Gastroesophageal sphincter (tissue), 4 donors: ENCODE measurements at places on chromosomes 5 and 9. TPM values are rescaled to one million over a fixed set of nuclear protein-coding genes. Genes with fewer than 3 reads are reported as not detected.

Gene GOLPH3
- 144 TPM for total RNA-seq

Gene SLC45A2
- total RNA-seq: not detected

Gene ECSCR
- 12.8 TPM for total RNA-seq

Gene AMBP
- total RNA-seq: not detected

Gene DCTN4
- total RNA-seq: 78.6 TPM

Gene ORM2
- total RNA-seq: not detected

Gene BARHL1
- not detected for total RNA-seq

Gene DBH
- total RNA-seq: not detected

Gene ZNF454
- 1.3 TPM for total RNA-seq

Gene GRPEL2
- total RNA-seq: 11.4 TPM

Gene SLC27A4
- 18.5 TPM for total RNA-seq

Gene CTSV
- total RNA-seq: not detected

Gene PRRT1B
- not detected for total RNA-seq

Gene SPATA9
- not detected for total RNA-seq

Gene SPINK7
- total RNA-seq: not detected

Gene KCNT1
- not detected for total RNA-seq

Gene ZNF189
- 21.0 TPM for total RNA-seq

Gene CDC20B
- total RNA-seq: not detected

Gene CDC25C
- total RNA-seq: not detected

Gene CEP72
- 8.7 TPM for total RNA-seq

Gene HDAC3
- total RNA-seq: 35.8 TPM

Gene SPINK9
- not detected for total RNA-seq

Gene CEP78
- 7.4 TPM for total RNA-seq

Gene TRIP13
- 0.13 TPM for total RNA-seq

Gene CCL27
- total RNA-seq: not detected

Gene GPR151
- total RNA-seq: not detected

Gene MATR3
- total RNA-seq: 316 TPM

Gene PCDHGA12
- 15.4 TPM for total RNA-seq

Gene ACOT12
- not detected for total RNA-seq

Gene NR2F1
- total RNA-seq: 29.4 TPM

Gene TMEM252
- total RNA-seq: not detected

Gene SMIM33
- not detected for total RNA-seq

Gene HTR4
- total RNA-seq: not detected
